Activated gamma-delta T cell treated with anti-CD3 and anti-CD28 coated beads, Interleukin-2, amount 50 U/mL, for 16 hours (primary cell): ENCODE measurements at places on chromosomes 4 and X.
A peak's percentile ranks its signal among the peaks of the same experiment; 100 is the strongest.

DNA sequence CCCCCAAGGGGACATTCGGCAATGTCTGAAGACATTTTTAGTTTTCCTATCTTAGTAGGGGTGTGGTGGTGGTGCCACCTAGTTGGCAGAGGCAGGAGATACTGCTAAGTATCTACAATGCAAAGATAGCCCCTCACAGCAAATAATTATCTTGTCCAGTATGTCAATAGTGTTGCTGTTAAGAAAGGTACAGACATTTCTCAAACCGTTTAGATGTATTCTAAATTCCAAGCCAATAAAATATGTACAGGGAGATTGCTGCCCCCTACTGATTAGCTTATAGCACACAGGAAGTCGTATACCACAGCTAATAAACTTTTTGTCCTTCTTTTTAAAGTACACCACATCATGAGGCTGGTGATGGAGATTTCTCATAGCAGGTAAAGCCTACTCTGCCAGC lies 260.5 kb downstream of the TMA16 start:
- no peak for DNase-seq

- DNase-seq: no peak
These were observed 15.6 kb upstream of the TSPAN5 start for GRCh38 chr4:98673978-98674377.

DNA sequence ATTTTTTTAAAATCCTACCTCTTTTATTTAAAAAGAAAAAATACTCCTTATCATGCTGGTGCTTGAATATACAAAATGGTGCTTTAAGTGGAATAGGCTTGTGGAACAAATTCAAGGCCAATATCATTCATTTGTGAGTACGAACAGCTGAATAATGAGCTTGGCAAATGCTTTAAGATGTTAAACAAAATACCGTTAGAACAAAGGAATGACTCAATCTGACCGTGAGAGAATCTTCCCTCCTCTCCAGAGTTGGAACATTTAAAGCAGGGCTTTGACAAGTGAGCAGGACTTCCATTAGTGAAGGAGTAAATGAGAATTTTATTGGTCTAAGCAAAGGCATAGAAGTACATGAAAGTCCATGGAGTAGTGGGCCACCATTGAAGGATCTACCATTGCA lies 74.5 kb downstream of the DCLK2 start:
- DNase-seq: no peak

DNA sequence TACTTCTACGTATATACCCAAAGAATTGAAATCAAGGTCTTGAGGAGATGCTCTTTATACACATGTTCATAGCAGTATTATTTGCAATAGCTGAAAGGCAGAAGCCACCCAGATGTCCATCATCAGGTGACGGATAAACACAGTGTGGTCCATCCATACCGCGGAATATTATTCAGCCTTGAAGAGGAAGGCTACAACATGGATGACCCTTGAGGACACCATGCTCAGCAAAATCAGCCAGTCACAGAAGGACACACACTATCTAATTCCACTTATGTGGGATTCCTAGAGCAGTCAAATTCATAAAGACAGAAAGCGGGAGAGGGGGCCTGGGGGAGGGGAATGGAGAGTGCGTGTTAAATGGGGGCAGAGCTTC lies 44.5 kb downstream of the RGS12 start:
- DNase-seq: no peak

- DNase-seq: no peak
These were observed at the start of gene TCEAL7 for GRCh38 chrX:103329991-103330390. Gene TCEAL7 (plus strand): TSS chrX:103330239. CDS start chrX:103331404, 1,165 bp downstream.

DNA sequence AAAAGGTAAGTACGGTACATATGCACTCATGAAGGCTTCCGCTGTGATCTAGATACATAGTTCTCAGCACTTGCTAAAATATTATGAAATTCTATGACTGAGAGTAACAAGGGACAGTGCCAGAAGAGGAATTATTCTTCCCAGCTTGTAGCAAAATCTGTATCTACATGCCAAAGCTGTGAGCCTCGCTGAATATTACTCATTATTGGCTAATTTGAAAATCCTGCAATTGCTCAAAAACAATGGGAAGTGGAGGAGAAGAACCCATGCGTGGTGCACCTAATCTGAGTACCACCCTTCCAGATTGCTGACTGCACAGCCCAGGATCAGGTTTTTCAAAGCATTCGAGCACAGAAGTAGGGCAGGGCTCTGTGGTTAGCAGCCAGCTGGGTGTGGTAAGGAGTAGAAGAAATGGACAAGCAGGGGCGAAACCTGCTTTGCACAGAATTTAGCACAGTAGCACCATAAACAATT lies 17.4 kb upstream of the PDCL2 start:
- no peak for DNase-seq

GRCh38 chrX:139692506-139692849 lies 15.5 kb downstream of the MCF2 start:
- no peak for DNase-seq

- DNase-seq: no peak
These were observed 17.8 kb upstream of the IDS start for GRCh38 chrX:149522916-149523315.

GRCh38 chr4:154312246-154312645 lies 179.4 kb downstream of the DCHS2 start:
- DNase-seq: no peak

- no peak for DNase-seq
These were observed 432.7 kb upstream of the PABPC4L start for GRCh38 chr4:134634301-134634700.

DNA sequence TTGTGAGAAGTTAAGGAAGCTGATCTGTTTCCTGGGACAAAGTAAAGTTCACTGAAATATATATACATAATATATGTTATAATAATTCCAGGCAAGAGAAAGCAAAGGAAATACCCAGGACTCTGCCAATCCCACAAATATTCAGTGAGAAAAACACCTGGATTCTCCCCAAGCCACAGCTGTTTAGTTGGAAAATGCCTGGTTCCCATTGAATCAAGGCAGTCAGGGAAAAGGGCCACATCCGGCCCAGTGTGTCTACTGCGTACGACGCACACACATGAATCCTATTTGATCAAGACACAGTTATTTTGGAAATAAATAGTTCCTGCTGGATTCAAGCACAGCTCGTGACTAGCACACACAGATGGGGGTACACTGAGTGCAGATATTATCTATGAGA lies 6.3 kb upstream of the DCHS2 start:
- DNase-seq: no peak

DNA sequence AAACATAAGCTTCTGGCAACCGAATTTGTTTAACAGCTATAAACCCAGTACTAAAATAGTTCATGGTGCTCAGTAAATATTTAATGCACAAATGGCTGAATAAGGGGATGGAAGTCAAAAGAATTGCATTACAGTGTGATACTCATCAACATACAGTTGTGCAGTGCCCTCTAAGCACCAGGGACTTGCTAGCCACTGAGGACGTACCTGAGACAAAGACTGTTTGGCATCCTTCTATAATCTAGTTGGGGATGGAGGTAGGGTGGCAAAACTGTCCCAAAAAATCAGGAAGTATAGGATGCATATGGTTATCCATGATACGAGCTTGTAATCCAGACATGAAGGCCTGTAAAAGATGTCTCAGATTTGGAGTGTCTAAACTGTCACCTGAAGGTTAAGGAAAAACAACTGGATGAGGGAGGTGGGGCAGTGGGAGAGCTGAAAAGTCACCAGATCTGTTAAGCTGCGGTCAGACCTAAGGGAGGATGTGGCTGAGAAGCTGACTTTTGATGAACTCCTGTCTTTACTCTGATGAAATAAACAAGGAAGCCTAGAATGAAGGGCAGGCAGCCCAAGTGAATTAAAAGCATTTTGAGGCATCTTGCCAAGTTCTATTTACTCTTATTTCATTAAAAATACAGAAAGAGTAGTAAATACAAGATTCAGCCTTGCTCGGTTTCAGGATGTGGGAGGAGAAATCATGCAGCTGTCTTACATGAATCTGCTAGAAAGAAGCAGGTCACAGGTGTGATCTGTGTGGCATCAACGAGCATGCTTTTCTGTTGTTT lies 12.0 kb upstream of the CD38 start:
- peak; percentile 11 for DNase-seq

GRCh38 chr4:185576962-185577950 lies 41.9 kb upstream of the PDLIM3 start:
- DNase-seq: no peak

- DNase-seq: no peak
These were observed 55.4 kb upstream of the ESX1 start for GRCh38 chrX:104310090-104310489.

DNA sequence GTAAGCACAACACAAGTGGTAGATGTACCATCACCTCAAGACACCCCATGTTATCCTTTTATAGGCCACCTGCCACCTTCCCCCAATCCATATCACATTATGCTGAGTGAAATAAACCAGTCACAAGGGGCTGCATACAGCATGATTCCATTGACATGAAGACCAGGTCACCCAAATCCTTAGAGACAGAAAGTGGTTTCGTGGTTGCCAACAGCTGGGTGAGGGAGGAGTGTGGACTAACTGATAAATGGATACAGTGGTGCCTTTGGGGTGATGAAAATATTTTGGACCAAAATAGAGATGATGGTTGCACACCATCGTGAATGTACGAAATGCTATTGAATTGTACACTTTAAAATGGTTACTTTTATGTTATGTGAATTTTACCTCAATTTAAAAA lies 65.7 kb upstream of the DMD start:
- no peak for DNase-seq

DNA sequence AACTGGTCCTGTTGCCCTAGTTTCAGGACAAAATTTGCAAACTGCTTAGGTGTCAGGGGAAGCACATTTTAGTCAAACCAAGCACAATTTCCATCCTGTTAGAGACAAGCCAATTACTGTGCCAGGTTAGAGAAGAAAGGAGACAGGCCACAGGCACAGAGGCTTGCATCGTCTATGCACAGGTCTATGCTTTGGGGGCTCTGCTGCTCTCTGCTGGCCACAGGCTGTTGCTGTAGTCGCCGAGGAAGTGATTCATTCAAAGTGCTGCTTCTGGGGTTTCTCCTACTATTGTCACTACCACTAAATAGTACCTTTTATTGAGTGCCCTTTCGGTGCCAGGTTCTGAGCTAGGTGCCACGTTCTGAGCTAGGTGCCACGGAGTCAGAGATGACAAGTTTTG lies 45.5 kb downstream of the VGLL1 start:
- DNase-seq: peak; percentile 44

DNA sequence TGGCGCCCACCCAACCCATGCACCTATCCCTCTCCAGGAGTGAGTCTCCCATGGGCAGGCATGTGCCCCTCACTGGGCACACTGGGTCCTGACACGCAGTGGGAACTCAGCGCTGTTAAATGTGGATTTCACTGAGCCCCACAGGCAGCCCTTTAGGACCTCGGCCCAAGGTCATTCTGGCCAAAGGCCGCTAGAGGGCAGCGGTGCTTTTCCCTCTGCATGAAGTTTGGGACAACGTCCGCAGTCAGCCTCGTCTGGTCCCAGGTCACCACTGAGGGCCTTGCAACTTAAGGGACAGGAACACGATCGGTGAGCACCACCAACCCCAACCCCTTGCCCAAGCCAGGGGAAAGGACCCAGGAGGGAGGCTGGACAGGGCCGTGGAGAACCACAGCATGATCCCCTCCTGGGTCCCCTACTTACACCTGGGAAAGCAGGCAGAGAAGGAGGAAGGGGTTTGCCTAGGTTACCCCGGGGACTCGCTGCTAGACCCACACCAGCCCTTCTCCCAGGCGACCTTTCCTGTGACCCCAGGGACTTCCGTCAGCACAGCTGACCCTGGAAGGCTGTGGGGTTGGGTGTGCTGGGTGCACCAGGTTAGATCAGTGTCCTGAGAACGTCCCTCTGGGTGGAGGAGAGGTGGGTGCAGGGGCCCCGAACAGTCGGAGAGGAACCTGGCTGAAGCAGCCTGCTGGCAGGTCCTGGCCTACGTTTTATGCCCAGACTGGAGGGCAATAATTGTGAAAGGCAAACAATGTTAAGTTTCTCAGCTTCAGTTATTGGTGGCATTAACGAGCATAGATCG lies 24.0 kb downstream of the CYTL1 start:
- no peak for DNase-seq

DNA sequence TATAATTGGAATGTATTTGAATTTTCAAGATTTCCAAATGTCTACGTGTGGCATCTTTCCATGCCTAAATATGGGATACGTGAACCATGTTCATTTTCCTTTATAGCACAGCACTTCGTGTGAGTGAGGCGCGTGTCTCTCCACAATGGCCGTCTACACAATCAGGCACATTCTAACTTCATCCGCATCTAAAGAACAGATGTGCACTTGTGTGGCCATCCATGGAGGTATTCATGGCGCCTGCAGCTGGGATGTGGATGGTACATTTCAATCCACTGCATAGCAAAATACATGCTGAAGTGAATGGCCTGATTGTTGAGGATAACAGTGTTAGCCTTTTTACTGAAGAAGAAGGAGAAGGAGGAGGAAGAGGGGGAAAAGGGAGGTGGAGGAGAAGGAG lies 34.5 kb upstream of the TRIM2 start:
- DNase-seq: no peak

DNA sequence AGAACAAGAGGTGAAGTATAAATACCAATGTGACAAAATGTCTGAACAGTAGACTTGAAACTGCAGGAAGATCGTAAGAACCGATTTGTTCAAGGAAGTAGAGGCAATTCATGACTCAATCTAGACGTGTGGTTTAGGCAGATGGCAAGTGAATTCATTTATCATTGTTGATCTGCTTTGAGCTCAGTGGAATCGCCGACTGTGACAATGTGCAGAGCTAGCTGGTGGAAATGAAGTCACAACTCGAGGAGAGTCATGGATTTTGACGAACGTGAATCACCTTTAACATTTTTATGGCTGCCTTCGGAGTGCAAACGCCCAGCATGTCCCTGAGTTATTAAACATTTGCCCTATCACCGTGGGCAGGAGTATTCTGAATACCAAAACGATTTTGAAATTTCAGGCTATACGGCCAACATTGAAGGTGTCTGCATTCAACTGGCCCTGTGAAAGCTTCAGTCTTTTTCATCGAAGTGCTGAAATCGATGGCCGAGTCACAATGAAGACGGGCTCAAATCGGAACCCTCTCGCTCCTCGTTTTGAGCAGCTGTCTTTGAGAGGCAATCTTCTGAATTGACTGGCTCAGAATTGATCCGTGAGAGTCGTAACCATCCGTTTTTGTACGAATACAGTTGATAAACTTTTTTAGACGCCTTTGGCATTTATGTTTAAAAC lies 689 bp upstream of the OGT start:
- peak; percentile 32 for DNase-seq

DNA sequence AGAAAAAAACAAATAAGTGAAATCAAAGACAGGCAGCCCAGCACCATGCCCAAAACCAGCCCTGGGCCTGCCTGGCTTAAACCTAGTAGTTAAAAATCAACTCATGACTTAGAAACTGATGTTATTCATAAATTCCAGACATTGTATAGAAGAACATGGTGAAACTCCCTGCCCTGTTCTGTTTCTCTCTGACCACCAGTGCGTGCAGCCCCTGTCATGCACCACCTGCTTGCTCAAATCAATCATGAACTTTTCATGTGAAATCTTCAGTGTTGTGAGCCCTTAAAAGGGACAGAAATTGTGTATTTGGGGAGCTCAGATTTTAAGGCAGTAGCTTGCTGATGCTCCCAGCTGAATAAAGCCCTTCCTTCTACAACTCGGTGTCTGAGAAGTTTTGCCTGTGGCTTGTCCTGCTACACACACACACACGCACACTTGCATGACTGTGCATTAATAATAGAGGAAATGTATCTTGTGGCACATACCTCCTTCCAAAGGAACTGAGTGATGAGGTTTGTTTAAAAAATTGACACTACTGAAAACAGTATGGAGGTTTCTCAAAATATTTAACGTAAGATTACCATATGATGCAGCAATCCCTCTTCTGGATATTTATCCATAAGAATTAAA lies 39.2 kb upstream of the UGT2B7 start:
- DNase-seq: no peak
